M059J (cell line): ENCODE measurements at places on chromosomes 12 and 14. TPM values are rescaled to one million over a fixed set of nuclear protein-coding genes. Genes with fewer than 3 reads are reported as not detected.

Gene FGFR1OP2
- 46.2 and 63.2 TPM in 2 replicates for total RNA-seq

Gene SLCO1C1
- total RNA-seq: not detected in 2 replicates

Gene KCNK13
- 0.05 and 0.25 TPM in 2 replicates for total RNA-seq

Gene DCP1B
- total RNA-seq: 12.6 and 12.9 TPM in 2 replicates

Gene CACNA2D4
- total RNA-seq: 0.15 and 0.91 TPM in 2 replicates

Gene GRIN2B
- not detected in 2 replicates for total RNA-seq

Gene FGF23
- not detected in 2 replicates for total RNA-seq

Gene OR4K14
- total RNA-seq: not detected in 2 replicates

Gene OVCH1
- not detected in 2 replicates for total RNA-seq

Gene ERG28
- total RNA-seq: 22.7 and 37.5 TPM in 2 replicates

Gene USP44
- 0.02 TPM in 1 of 2 replicates, not detected in the other for total RNA-seq

Gene IL22
- total RNA-seq: not detected in 2 replicates

Gene SLC2A13
- 3.1 and 3.2 TPM in 2 replicates for total RNA-seq

Gene HOXC9
- 4.9 and 5.7 TPM in 2 replicates for total RNA-seq

Gene PGF
- 9.3 and 11.7 TPM in 2 replicates for total RNA-seq

Gene RILPL1
- total RNA-seq: 9.2 and 15.7 TPM in 2 replicates

Gene BCL2L14
- 0.05 and 6.7 TPM in 2 replicates for total RNA-seq

Gene MANSC4
- total RNA-seq: not detected in 2 replicates

Gene OR11G2
- not detected in 2 replicates for total RNA-seq

Gene JAG2
- 0.15 and 0.44 TPM in 2 replicates for total RNA-seq

Gene MYBPC1
- not detected in 2 replicates for total RNA-seq

Gene CINP
- total RNA-seq: 33.8 and 36.1 TPM in 2 replicates

Gene SPIC
- total RNA-seq: not detected in 2 replicates

Gene HVCN1
- total RNA-seq: 0.30 and 2.1 TPM in 2 replicates
